ENCODE measurements at places on chromosomes 5 and 9. TPM values are rescaled to one million over a fixed set of nuclear protein-coding genes. Genes with fewer than 3 reads are reported as not detected.

GRCh38 chr9:16043756-16044578 is 491.1 kb downstream of the CCDC171 start:
- no peak for DNase-seq

DNA sequence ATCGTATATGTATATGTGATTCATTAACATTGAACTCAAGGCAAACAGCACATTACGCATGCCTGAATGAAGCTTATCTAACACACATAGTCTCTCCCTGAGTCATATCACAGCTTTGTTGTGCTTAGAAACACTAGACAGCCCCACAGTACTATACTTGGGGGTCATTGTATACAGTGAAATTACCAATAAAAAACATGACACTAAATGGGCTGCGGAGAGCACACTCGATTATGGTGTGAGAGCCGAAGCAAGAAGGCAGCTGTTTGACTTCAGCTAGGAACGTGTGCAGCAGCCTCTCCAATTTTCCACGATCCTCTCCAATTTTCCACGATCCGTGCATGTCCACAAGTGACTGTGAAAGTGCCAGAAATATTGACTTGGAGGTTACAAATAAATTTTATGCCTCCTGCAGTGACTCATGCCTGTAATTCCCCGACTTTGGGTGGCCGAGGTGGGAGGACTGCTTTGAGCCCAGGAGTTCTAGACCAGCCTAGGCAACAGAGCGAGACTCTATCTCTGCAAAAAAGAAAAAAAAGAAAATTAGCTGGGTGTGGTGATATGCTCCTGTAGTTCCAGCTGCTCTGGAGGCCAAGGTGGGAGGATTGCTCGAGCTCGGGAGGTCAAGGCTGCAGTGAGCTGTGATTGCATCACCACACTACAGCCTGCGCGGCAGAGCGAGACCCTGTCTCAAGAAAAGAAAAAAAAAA is 102.4 kb downstream of the DAPK1 start:
- DNase-seq = no peak

The PHF24 gene
- 2.4 TPM for total RNA-seq

The PCDHGB1 gene
- total RNA-seq = 2.3 TPM

The ALDH1A1 gene
- 71.9 TPM for total RNA-seq

DNA sequence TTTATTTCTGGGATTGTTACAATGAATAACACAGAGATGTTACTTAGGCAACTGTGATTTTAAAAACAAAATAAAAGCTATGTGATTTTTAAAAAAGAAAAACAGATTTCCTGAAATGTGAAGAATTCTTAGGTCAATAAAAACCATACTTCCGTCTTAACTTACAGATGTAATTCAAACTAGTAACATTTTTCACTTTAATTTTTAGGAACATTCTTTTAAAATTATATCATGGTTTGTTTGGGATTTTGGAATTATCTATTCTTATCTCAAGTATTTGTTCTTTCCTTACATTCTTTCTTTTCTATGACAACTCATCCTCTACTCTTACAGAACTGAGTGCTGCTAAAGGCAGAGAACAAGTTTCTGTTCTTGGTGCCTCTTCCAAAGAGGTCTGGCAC is 159.5 kb downstream of the RAPGEF6 start:
- DNase-seq = no peak

The LCN1 gene
- not detected for total RNA-seq

The IFNK gene
- not detected for total RNA-seq

GRCh38 chr9:30075022-30075421 is 2309.4 kb upstream of the ACO1 start:
- no peak for DNase-seq

The PCDHA12 gene
- total RNA-seq = 0.79 TPM

The PCDHB4 gene
- total RNA-seq = 2.5 TPM

GRCh38 chr9:130833031-130833990 is 1.7 kb upstream of the ABL1 start:
- no peak for DNase-seq

The CDH9 gene
- total RNA-seq = not detected

DNA sequence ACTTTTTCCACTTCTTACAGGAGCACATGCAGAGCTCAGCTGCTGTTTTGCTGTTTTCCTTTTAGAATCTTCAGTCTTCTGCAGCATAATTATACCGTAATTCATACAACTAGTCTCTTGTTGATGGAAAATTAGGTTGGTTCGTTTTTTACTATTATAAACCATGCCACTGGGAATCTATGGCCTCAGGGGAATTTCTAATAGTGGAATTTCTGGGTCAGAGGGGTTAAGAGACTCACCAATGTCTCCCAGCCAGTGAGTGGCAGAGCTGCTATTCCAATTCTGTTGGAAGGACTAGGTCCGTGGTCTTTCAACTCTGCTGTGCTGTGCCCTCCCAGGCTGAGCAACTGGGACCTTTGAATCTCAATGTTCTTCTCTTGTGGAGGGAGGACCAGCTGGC is 282.5 kb downstream of the ZSWIM6 start:
- no peak for DNase-seq

Data from spleen (tissue), 13 donors.